Body of pancreas (tissue), 4 donors: ENCODE measurements at places on chromosomes 3 and 15.
A peak's percentile ranks its signal among the peaks of the same experiment; 100 is the strongest.

GRCh38 chr3:179414804-179415203 lies 36.5 kb downstream of the GNB4 start:
- H3K36me3 ChIP-seq, result no peaks in the 10 kb centered on the region
- no peaks in the 10 kb centered on the region for H3K4me1 ChIP-seq
- no peaks in the 10 kb centered on the region for H3K27me3 ChIP-seq
- H3K27ac ChIP-seq, result no peak overlapping the region

GRCh38 chr3:69825446-69825845 lies 86.2 kb downstream of the MITF start:
- H3K4me3 ChIP-seq, result no peak overlapping the region
- DNase-seq, result no peak
- no peaks in the 10 kb centered on the region for H3K36me3 ChIP-seq
- H3K27ac ChIP-seq, result no peak overlapping the region
- H3K27me3 ChIP-seq, result no peaks in the 10 kb centered on the region
- peaks cover 5% of the 10 kb centered on the region for H3K4me1 ChIP-seq

GRCh38 chr3:41352510-41352909 lies 153.2 kb downstream of the CTNNB1 start:
- H3K4me3 ChIP-seq, result no peak overlapping the region
- H3K4me1 ChIP-seq, result no peaks in the 10 kb centered on the region
- H3K27me3 ChIP-seq, result no peaks in the 10 kb centered on the region
- H3K27ac ChIP-seq, result no peak overlapping the region
- no peaks in the 10 kb centered on the region for H3K36me3 ChIP-seq

DNA sequence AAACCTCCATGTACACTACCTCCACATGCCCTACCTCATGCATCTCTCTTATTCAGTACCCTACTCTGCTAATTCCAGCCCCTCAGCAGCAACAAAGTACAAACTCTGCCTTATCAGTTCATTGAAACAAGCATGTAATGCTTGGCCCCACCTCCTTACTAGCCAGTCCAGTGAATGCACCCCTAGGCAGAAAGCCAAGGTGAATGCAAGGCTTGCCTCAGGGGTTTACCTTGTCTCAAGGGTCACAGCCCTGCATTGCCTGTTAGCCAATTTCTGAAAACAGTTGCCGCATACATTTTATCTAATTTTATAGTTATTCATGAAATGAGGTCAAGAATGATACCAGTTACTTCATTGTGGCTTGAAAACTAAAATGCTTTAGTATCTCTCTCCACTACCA lies 576.4 kb downstream of the FHIT start:
- H3K27me3 ChIP-seq, result no peaks in the 10 kb centered on the region
- H3K4me3 ChIP-seq, result no peak overlapping the region
- H3K27ac ChIP-seq, result no peak overlapping the region
- no peak for DNase-seq
- H3K4me1 ChIP-seq, result no peaks in the 10 kb centered on the region
- H3K36me3 ChIP-seq, result no peaks in the 10 kb centered on the region

- no peak overlapping the region for H3K4me3 ChIP-seq
- DNase-seq, result peak; percentile 25
- H3K27ac ChIP-seq, result peak overlapping the region; percentile 12
- peaks cover 39% of the 10 kb centered on the region for H3K4me1 ChIP-seq
- H3K36me3 ChIP-seq, result no peaks in the 10 kb centered on the region
Measured at GRCh38 chr15:60480888-60481287, 1.9 kb upstream of the ICE2 start.

DNA sequence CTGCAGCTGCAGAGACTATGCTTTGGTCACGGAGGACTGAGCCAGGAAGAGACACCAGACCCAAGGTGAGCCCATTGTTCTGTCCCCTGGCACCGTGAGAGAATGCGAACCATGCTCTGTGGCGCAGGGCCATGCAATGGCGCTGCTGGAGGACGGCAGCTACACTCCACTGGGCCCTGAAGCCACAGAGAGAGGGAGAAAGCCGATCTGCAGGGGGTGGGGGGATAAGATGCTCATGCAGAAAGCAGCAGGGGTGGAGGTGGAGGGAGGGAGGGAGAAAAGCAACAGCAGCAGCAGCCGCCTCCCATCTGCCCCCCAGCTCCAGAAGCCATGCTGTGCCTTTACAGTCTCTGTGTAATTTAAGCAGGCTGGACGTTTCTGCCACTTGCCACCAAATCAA lies 5.3 kb downstream of the BDH1 start:
- no peak overlapping the region for H3K27ac ChIP-seq
- H3K36me3 ChIP-seq, result no peaks in the 10 kb centered on the region
- H3K4me1 ChIP-seq, result peaks cover 15% of the 10 kb centered on the region
- H3K4me3 ChIP-seq, result no peak overlapping the region

GRCh38 chr3:18124501-18124900 lies 300.6 kb downstream of the SATB1 start:
- DNase-seq, result no peak
- no peaks in the 10 kb centered on the region for H3K27me3 ChIP-seq
- no peaks in the 10 kb centered on the region for H3K4me1 ChIP-seq
- no peaks in the 10 kb centered on the region for H3K36me3 ChIP-seq
- H3K27ac ChIP-seq, result no peak overlapping the region

DNA sequence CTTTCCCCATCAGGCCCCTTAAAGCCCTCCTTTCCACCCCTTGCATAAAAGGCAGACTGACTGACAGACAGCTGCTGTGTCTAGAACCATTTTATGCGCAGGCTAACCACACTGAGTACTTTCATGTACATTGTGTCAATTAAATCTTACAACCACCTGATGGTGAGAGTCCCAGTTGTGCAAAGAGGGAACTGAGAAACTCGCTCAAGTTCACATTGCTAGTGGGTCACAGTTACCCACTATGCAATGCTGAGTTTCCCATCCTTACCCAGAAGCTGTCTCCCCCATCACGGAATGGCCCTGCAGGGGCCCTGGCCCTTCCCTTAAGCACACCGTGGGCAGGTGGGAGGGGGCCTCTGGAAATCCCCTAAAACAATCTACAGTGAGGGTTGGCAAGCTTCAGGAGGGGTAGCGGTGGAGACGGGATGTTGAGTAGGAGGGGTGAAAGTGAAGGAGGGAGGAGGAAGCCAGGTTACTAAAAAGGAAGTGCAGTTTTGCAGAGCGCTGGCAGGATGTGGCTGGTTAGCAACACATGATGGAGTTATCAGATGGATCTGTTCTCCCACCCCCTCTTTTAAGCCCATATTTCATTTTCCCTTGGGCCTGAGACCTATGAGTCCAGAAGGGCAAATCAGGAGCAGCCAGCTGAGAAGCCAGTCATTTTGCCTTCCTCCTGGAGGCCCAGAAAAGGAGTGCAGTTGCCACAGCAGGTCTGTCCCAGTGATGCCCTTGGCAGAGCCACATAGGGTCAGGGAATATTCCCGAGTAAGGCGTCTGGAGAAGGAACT lies 30.0 kb downstream of the STARD5 start:
- H3K4me3 ChIP-seq, result no peak overlapping the region
- H3K36me3 ChIP-seq, result no peaks in the 10 kb centered on the region
- no peaks in the 10 kb centered on the region for H3K27me3 ChIP-seq
- no peak overlapping the region for H3K27ac ChIP-seq
- no peak for DNase-seq

DNA sequence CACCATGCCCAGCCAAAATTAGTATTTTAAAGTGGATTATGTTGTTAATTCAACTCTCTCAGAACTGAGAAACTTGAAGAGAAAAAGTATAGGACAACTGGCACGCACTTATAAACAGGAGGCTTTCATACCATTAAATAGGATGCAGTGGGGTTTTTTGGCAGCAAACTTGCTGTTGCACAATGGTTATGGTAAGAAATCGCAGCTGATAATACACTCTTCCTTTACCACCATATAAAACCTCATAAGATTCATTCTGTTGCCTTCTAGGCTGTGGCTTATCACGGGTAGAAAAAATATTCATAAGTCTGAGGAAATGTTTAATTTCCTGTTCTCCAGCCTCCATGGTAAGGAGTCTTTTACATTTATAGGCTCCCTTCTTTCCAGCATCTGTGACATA lies 95.3 kb downstream of the TMCO5A start:
- H3K4me3 ChIP-seq, result no peak overlapping the region
- no peaks in the 10 kb centered on the region for H3K4me1 ChIP-seq
- no peaks in the 10 kb centered on the region for H3K36me3 ChIP-seq
- no peak overlapping the region for H3K27ac ChIP-seq
- H3K27me3 ChIP-seq, result no peaks in the 10 kb centered on the region

DNA sequence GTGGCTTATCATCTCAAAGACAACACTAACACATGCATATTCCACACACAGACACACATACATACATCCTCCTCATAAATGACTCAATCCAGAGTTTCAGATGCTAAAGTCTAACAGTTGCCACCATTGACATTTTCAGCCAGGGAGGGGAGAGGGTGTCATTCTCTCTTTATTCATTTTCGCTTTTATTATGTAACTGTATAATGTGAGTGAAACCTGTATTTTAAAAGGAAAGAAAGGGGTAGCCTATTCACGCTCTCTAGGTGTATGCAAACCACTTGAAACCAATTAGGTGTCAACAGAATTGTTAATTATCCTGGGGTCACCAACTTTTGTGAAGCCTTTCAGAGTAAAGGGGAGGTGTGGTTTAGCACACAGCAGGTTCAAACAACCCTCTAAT lies 1282.9 kb downstream of the ROBO2 start:
- no peaks in the 10 kb centered on the region for H3K36me3 ChIP-seq
- DNase-seq, result no peak
- H3K4me1 ChIP-seq, result no peaks in the 10 kb centered on the region
- no peaks in the 10 kb centered on the region for H3K27me3 ChIP-seq
- H3K4me3 ChIP-seq, result no peak overlapping the region
